Right forelimb (tissue), 1 donor: ENCODE measurements at places on chromosomes 2 and 18.

GRCh38 chr18:58898010-58898799, 33.5 kb downstream of the ZNF532 start:
- no peak for DNase-seq

DNA sequence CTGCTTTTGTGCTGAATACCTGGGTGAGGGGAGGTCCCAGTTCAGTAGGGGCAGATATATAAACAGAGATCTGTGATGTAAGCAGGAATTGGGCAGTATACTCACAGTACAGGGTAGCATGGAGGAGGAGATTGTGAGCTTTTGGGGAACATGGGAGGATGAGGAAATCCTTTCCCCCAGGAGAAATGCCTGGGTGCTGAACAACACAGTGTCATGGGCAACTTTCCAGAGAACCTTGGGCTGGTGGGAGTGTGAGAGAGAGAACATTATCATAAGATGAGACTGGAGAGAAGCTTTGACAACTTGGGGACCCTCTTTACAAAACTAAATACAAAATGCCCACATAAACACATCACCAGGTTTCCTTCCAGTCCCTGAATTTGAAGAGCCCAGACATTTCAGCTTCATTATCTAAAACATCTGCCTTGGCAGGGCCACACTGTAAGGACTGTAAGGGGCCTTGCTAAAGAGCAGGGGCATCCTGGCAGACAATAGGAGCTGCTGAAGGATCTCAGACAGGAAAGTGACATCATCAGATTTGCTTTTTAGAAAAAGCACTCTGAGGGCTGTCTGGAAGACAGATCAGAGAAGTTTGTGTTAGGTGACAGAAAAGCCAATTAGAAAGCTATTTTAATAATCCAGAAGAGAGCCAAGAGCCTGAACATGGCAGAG, 303.1 kb upstream of the FBXO11 start:
- no peak for DNase-seq

DNA sequence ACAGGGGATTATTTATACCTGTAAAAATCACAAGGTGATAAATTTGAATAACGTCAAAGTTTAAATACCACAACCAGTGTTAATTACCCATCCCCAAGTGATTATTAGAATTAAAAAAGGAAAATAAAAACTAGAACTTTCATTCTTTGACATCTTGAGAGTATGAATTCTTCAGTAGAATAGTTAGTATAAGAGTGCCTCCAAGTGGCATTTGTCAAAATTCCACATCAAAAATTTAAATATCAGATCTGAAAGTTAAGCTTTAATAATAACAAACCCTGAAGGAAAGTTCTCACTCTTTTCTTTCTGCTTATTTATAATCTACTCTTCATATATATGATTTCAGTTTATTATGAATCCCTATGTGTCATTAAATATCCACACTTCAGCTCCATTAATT, 273.7 kb upstream of the KYNU start:
- DNase-seq, result no peak

DNA sequence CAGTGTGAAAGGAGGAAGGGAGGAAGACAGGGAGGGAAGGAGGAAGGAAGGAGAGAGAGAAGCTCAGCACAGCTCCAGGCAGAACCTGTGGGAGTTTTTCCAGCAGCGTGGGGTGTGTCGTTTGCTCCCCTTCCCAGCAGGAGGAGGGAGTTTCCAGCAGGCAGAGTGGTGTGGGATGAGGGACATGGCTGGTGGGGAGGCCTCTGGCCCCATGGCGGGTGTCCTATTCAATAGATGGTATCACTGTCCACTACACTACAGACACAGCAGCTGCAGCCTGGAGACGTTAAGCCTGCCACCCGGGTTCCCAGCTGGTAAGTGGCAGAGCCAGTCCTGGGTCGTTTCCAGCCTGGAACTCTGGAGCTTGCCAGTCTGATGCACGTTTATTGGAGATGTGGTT, 44.7 kb downstream of the GLI2 start:
- peak; percentile 65 for DNase-seq

DNA sequence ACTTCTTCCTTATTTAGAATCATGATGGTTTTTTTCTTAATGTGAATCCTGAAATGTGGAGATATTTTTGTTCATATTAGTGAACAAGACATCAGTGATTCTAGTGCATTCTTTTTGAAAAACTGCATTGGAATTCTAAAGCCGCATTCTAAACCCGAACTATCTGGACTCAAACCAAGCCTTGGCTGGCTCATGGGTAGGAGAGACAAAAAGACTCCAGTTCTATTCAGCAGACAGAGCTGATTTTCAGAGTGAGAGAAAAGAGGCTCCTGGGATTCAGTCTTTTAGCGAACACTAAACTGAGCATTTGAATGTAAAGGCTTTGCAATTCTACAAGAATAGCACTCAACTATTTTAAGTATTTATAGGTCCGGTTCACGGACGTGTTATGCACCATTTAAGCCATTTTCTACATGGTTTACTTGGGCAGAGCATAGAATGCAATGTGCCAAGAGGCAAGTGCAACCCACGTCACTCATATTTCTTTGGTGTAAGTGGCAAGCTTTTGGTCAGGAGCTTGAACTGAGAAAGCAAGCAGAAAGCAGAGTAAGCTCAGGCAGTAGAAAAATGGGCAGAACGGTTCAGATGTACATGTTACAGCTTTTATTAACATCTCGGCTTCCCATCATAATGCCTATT, 227.3 kb upstream of the RAB12 start:
- DNase-seq, result no peak

GRCh38 chr2:15565392-15565791, 4.3 kb upstream of the NBAS start:
- DNase-seq, result no peak

- no peak for DNase-seq
Observed at GRCh38 chr2:38876407-38876806, 631 bp downstream of the MORN2 start.

DNA sequence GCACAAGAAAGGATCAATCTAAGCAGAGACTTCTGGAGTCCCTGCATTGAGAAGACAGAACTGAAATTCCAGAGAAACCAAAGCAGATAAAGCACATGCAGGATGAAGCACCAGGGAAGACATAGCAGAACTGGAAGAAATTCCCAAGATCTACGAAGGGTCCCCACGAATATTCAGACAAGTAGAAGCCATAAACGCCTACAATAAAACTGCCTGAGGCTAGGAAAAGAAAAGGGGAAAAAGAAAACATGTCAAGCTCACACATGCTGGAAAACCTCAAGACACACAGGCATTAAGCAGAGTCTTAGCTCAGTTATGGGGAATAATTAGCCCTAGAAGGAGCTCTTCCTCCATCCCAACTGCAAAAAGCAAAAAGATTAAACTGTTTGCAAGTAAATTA, 171.2 kb downstream of the NBAS start:
- no peak for DNase-seq
